ENCODE measurements at places on chromosomes 2 and 18. TPM values are rescaled to one million over a fixed set of nuclear protein-coding genes. Genes with fewer than 3 reads are reported as not detected.

Gene PRKAG3
- not detected for total RNA-seq

Gene RDH14
- total RNA-seq, result 19.4 TPM

Gene MALL
- total RNA-seq, result not detected

Gene RNF103
- total RNA-seq, result 37.2 TPM

Gene HOXD10
- not detected for total RNA-seq

Gene TPO
- not detected for total RNA-seq

- peak; percentile 63 for DNase-seq
These were observed 530 bp downstream of the GALNT1 start for GRCh38 chr18:35581898-35582641.

- DNase-seq, result no peak
These were observed 9.5 kb downstream of the ASB18 start for GRCh38 chr2:236254674-236255073.

GRCh38 chr2:195659982-195660890 is 3.2 kb downstream of the SLC39A10 start:
- peak; percentile 83 for DNase-seq

- DNase-seq, result no peak
These were observed 33.2 kb downstream of the ZNF236 start for GRCh38 chr18:76855594-76855993.

DNA sequence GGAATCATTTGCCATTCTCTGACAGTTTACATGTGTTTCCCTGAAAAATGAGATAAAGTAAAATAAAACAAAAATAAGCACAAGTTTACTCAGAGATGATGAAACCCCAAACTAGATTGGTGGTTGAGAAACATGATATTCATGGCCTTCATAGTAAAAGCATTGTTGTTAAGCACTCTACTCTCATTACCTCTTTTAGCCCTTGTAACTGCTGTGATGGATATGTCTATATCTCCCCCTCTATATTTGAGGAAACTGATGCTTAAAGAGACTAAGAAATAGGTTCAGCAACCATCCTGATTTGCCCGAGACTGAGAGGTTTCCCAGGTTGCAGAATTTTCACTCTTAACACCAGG is 33.9 kb upstream of the GALNT3 start:
- no peak for DNase-seq

- DNase-seq, result no peak
These were observed 49.9 kb upstream of the SLC35F5 start for GRCh38 chr2:113806217-113806913.

GRCh38 chr18:79645291-79645983 is 34.2 kb upstream of the CTDP1 start:
- no peak for DNase-seq

DNA sequence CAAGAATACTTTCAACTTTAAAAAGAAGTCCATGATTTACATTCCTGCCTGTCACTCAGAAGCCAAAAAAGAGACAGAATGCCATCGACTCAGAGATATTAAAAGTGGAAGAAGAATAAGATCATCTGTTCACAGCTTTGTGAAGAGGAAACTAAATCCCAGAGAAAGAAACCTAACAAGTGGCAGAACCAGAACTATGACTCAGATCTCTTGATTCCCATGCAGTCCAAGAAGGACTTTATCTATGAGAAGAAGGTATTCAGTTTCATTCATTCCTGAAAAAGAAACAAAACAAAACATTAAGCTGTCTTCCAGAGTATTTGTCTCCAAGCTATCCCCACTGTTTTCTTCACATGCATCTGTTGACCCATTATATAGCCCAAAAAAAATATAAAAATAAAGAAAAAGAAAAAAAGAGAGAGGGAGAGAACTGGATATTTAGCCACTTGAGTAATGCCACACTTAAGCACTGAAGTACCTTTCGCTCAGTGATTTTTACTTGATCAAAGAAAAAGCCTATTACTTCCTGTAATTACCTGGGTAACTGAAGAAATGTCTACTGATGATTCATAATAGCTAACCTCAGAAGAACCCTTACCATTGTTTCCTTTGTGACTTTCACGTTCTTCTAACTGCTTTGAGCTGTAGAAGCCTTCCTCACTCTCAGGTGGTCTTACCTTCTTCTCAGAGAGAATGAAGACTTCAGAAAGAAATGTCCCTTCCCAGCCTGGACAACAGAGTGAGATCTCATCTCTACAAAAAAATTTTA is 17.7 kb upstream of the AKAIN1 start:
- DNase-seq, result no peak

DNA sequence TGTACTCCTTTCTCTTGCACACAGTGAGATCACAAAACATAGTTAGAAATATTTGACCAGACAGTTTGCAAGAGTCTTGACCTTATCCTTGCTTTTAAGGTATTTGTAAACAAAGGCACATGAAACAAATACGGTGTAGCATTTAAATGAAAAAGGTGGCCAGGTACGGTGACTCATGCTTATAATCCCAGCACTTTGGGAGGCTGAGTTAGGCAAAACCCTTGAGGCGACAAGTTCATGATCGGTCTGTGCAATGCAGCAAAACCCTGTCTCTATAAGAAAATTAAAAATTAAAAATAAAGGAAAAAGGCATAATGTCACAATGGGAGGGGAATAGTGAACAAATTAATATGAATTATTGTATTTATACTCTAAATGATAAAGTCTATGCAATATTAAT is 109.5 kb upstream of the PIK3C3 start:
- no peak for DNase-seq

GRCh38 chr2:101655702-101656422 is 41.6 kb upstream of the MAP4K4 start:
- DNase-seq, result no peak

GRCh38 chr2:41540272-41540998 is 507.4 kb upstream of the PKDCC start:
- DNase-seq, result no peak

DNA sequence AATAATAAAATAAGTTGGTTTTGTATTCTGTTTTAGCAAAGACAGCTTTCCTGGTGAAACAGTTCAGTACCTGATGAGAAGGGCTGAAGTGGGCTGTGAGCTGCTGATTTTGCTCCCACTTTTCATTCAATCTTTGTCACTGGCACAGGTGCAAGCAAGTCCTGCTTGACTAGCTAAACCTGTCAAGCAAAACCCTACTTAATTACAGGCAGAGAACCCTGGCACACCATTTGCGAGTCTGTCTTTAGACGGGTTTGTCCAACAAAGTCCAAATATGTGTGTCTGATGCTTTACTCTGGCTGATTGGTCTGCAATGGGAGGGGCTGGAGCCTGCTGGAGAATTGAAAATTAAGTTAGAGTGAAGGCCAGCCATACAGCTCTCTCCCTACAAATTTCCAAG is 267.2 kb downstream of the EPHA4 start:
- DNase-seq, result no peak

DNA sequence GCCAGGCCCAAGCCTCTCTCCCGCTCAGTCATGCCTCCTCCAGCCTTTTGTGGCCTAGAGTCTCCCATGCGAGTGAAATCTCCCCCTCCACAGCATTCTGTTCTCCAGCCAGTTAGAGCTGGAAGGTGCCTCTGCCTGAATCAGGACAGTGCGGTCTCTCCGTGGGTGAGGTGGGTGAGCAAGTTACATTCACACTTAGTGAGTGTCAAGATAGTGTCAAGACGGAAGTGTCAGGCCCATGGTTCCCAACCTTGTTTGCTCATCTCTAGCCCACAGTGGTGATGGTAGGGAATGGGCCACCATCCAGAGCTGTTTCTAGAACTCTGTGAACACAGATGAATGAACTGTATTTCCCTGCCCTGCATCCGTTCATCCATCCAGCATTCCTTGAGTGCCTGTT is 59.5 kb downstream of the LPIN1 start:
- no peak for DNase-seq

DNA sequence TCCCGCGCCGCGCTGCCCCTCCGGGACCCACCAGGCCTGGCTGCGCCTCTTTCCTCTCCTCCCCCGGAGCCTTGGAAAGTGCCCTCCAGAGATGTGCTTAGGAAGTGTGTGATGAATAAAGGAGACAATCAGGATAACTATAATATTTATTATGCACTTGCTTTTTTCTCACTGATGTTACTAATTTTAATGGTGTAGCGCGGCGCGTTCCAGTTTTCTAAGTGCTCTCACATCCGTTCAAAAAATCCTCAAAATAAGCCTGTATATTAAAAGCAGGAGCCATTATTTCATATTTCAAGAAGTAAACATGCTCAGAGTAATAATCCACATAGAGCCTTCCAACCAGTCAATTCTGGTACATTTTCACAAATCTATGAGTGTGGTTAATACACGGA is 941 bp upstream of the MPPE1 start:
- no peak for DNase-seq

All from B cell (primary cell).